ENCODE measurements at places on chromosomes 7 and 10.

DNA sequence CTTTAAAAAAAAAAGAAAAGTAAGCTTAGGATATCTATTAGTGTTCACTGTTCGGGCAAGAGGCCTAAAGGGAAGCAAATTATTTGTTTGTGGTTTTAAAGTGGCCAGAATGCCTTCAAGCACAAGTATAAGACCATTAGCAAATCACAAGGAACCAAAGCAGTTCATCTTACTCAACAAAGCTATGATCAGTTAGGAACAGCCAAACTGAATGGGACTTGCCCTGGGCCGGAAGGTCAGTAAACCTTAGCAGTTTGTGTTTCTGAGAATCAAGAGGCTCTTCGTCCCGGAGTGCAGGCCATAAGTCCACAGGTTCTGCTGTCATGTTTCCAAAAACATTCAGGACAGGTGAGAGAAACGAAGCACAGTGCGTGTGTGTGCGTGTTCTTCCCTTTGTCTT, 4.5 kb downstream of the FBXW4 start:
- 0 out of 2 replicates have a peak, but pooled peaks cover 1% of the 10 kb centered on the region for H3K4me1 ChIP-seq
- H3K4me3 ChIP-seq, result no peak overlapping the region
- H3K36me3 ChIP-seq, result no peaks in the 10 kb centered on the region
- no peak overlapping the region for H3K27ac ChIP-seq
- no peaks in the 10 kb centered on the region for H3K27me3 ChIP-seq

- peaks cover 43% of the 10 kb centered on the region for H3K36me3 ChIP-seq
- peaks cover 3% of the 10 kb centered on the region for H3K4me1 ChIP-seq
- no peak overlapping the region for H3K4me3 ChIP-seq
Measured at GRCh38 chr7:149209518-149210269, 14.3 kb downstream of the ZNF282 start.

GRCh38 chr7:92723205-92723604, 113.2 kb downstream of the CDK6 start:
- H3K4me3 ChIP-seq, result no peak overlapping the region
- no peaks in the 10 kb centered on the region for H3K27me3 ChIP-seq
- H3K36me3 ChIP-seq, result no peaks in the 10 kb centered on the region
- no peaks in the 10 kb centered on the region for H3K4me1 ChIP-seq
- no peak for DNase-seq

DNA sequence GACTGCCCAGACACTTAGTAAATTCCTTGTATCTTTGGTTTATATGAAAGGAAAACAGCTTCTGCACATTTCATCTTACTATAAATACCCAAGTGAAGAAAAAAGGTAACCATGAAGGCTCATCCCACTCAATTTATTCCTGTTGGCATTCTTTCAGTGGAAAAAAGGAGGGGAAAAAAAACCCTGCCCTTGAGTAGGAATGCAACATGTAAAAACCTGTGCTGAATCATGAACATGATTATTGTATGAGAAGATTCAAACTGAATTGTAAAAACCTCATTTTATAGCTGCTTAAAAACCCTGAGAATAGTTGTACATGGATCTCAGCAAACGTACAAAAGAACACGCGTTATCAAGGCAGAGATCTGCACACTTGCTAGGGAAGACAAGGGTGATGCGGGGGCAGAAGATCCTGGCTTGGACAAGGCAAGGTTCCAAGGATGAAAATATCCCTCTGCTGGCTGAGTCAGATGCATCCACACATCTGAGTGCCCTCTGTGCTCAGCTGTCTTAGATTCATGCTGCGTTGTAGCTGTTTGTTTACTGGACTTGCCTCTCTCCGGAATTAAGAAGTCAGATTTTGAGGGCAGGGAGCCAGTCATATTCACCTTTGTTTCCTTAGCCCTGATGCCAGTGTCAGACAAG, 658.2 kb downstream of the PARD3 start:
- H3K27ac ChIP-seq, result no peak overlapping the region
- H3K4me3 ChIP-seq, result no peak overlapping the region
- no peaks in the 10 kb centered on the region for H3K27me3 ChIP-seq
- no peaks in the 10 kb centered on the region for H3K4me1 ChIP-seq
- DNase-seq, result no peak

GRCh38 chr7:74306730-74307469, 17.7 kb downstream of the CLIP2 start:
- no peak overlapping the region for H3K4me3 ChIP-seq
- no peaks in the 10 kb centered on the region for H3K27me3 ChIP-seq
- H3K36me3 ChIP-seq, result no peaks in the 10 kb centered on the region
- H3K27ac ChIP-seq, result no peak overlapping the region
- no peak for DNase-seq

DNA sequence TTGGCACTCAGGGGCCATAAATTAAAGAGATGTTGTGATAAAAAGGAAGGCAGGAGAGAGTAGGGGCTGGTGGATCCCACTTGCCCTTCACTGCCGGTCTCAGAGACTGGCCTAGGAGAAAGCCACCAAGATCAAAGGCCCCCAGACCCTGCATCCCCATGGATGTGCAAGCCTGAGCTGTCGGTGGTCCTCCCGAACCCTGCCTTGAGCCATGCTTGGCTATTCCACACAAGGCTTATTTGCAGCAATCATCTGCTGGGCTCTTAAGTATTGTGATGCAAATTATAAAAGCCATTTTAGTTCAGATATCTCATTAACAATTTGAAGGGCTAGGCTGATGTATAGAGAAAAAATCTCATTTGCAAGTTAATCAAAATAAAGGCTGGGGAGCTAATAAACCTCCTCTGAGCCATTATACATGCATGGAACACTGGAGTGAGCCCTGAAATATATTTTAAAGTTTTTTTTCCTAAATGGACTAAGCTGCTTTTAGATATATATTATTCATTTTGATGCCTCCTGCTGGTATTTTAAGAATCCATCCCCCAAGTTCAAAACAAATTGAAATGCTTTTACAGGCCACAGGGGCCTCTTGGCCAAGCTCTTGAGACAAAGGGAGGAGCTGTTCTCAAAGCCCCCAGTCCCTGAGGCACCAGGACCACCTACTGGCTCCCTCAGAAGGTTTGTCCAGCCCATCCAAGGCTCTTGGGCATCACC, 28.1 kb downstream of the OAT start:
- H3K4me1 ChIP-seq, result peaks cover 2% of the 10 kb centered on the region
- no peak overlapping the region for H3K4me3 ChIP-seq
- no peaks in the 10 kb centered on the region for H3K27me3 ChIP-seq
- no peak overlapping the region for H3K27ac ChIP-seq
- H3K36me3 ChIP-seq, result no peaks in the 10 kb centered on the region
- DNase-seq, result no peak

- no peak overlapping the region for H3K27ac ChIP-seq
- no peaks in the 10 kb centered on the region for H3K27me3 ChIP-seq
- no peak for DNase-seq
- no peaks in the 10 kb centered on the region for H3K36me3 ChIP-seq
- H3K4me3 ChIP-seq, result no peak overlapping the region
- no peaks in the 10 kb centered on the region for H3K4me1 ChIP-seq
Measured at GRCh38 chr7:132941428-132941827, 140.5 kb downstream of the CHCHD3 start.

DNA sequence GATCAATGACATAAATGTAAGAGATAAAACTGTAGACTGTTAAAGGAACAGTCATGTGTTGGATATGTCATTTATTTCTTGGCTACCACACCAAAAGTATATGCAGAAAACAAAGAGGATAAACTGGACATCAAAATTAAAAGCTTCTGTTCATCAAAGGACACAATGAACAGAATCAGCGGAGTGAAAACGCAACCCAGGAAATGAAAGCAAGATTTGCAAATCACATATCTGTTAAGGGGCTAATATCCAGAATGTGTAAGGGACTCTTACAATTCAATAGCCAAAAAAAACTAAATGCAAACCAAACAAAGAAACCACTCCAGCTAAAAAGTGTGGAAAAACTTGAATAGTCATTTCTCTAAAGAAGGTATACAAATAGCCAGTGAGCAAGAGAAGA, 164.3 kb downstream of the ZMYND11 start:
- DNase-seq, result no peak
- no peaks in the 10 kb centered on the region for H3K4me1 ChIP-seq
- no peaks in the 10 kb centered on the region for H3K36me3 ChIP-seq
- H3K4me3 ChIP-seq, result no peak overlapping the region
- no peaks in the 10 kb centered on the region for H3K27me3 ChIP-seq
- no peak overlapping the region for H3K27ac ChIP-seq

DNA sequence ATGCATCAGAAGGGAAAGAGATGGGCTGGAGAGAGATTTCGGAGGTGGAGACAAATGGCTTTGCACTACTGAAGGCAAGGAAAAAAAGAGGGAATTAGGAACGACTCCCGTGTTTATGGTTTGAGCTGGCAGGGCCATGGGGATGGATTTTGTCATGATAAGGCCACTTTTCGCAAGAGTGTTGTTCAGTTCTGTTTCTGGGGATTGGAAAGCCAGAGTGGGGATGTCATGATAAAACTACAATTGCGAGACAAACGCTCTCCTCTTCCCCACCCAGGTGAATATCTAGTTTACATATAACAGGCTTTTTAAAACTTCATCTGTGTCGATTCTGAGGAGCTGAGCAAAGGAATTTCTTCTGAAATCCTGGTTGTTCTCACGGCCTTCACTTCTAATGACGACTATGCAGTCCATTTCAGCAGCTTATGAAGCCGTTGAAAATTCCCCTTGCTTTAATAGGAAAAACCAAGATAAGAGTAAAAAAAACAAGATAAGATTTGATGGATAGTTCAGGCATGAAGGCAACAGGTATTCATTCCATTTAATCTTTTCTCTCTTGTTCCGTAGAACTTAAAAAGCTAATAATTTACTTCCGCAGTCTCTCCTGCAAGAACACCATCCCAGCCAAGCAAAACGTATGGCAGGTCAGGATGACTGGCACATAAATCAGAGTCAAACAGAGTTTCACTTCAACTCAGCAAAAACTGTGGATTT, 245.6 kb upstream of the PITRM1 start:
- H3K27ac ChIP-seq, result no peak overlapping the region
- H3K27me3 ChIP-seq, result no peaks in the 10 kb centered on the region
- no peaks in the 10 kb centered on the region for H3K36me3 ChIP-seq
- no peak for DNase-seq
